ENCODE measurements at places on chromosomes 7 and 10.

DNA sequence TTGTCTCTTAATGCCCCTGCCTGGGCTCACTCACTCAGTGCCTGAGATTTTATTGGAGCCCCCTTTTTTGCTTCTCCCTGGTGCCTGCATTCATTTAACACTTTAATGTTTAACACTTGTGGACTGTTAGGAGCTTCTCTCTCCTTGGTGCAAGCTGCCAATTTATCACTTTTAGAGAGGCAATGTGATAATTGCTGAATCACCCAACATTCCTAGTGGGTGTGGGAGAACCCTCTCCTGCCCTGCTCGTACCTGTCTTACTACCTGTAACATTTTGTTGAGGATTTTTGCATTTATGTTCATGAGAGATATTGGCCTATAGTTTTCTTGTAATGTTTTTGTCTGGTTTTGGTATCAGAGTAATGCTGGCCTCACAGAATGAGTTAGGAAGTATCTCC, 13.2 kb downstream of the STAM start:
- DNase-seq, result no peak

- DNase-seq, result no peak
Observed at GRCh38 chr10:95579835-95580535, 18.8 kb upstream of the SORBS1 start.

DNA sequence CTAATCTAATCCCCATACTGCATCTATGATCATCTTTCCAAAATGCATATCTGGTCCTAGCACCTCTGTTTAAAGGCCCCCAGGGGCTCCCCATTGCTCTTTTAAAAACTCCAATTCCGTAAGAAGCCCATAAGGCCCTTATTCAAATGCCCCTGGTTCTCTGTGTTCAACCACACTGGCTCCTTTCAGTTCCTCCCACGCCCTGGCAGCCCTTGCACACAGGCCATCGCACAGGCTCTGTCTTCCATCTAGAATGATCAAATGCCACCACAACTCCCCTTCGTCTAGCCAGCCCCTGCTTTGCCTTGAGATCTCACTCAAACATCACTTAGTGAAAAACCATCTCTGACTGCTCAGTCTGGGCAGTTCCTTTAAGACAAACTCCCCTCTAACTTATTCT, 112.9 kb upstream of the LYZL2 start:
- no peak for DNase-seq

- DNase-seq, result peak; percentile 23
Observed at GRCh38 chr10:96743988-96744585, 23.8 kb upstream of the PIK3AP1 start.

- no peak for DNase-seq
Observed at GRCh38 chr10:16195178-16195769, 241.5 kb upstream of the PTER start.

DNA sequence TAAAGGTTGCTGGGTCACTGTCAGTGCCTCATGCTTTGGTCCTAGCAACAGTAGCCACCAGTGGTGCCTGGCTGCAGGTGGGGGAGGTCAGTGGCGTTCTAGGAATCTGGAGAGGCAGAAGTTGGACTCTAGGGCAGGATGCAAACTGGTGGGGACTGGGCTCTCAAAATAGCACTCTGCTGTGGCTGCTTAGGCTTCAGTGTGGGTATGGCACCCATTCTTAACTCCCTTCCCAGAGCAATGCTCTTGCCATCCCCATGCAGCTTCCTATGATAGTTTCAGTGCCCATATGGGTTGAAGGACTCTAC, 330.8 kb downstream of the PCDH15 start:
- no peak for DNase-seq

DNA sequence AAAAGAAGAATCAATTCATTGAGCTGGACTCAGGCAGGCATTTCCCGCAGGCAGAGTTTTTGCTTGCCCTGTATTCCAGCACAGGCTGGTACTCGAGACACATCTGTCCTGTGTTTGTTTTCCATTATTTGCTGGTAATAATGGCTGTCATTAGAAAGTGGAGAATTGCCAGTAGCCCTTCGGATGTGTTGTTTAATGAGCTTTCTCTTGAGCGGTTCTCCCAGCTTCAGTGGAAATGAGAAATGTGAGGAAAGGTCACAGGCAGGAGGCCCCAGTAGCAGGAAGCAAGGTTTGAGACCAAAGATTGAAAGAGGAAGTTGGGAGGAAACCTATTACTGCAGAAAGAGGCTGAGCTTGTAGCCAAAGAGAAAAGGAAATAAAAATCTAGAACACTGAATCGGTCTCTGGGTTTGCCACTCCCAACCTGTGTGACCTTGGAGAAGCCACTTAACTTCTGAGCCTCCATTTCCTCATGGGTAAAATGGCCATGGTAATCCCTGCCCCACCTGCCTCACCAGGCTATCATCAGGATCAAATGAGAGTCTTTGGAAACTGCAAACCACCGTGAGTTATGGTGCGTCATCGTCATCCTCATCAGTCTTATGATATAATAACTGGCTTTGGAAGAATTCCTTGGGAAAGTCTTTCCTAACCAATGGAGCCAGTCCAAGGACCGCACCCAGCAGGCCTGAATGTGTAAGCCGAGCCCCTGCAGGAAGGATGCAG, 67.7 kb downstream of the TACR2 start:
- DNase-seq, result peak; percentile 58

DNA sequence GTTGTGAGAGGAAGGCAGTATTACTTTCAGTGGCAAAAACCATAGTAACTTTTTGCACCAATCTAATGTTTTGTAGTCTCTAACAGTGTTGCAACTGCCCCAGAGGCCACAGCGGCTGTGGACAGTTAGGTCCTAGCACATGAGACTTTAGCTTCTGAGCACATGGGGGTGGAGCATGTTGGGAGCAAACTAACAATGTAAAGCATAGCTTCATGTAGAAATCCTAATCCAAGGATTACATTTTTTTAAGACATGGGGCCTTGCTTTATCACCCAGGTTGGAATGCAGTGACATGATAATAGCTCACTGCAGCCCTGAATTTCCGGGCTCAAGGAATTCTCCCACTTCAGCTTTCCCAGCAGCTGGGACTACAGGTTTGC, 49.0 kb downstream of the LAMB1 start:
- DNase-seq, result no peak

DNA sequence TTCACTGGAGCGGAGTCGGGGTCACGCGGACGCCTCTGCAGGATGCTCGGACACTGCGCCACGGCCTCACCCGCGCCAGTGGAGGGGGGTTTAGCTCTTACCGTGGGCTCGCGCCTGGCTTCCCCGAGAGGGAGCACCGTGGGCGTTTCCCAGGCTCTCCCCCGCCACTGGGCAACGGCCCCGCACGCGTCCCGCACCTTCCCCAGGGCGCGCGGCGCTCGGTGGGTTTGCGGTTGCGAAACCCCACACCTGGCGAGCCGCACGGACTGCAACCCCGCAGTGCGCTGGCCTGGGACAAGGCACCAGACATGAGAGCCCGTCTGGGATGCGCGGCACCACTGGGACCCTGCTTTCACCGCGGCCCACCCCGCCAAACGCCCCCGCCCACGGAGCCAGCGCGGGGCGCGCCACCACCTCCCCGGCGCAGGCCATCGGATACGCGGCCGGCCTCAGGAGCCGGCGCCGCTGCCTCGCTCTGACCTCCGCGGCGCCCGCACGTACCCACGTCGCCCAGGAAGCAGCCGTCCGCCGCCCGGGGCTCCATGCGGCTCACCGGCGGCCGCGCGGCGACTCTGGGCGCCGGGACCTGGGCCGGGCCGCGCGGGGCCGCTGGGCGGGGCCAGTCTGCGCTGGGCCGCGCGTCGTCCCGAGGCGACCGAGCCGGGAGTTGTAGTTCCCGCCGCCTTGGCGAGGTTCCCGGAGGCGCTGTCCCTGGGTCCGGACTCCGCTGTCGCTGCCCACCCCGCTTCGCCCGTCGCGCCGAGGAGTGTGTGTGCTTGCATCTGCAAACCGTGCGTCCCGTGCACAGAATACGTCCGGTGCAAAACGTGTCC, at the start of gene ASB13:
ASB13 (minus strand) TSS at position 588 of the 833 bp plus-strand sequence; CDS start at position 544, 44 bp downstream.
- DNase-seq, result peak; percentile 26

- DNase-seq, result no peak
Observed at GRCh38 chr7:71264005-71264404, 132.1 kb downstream of the GALNT17 start.

DNA sequence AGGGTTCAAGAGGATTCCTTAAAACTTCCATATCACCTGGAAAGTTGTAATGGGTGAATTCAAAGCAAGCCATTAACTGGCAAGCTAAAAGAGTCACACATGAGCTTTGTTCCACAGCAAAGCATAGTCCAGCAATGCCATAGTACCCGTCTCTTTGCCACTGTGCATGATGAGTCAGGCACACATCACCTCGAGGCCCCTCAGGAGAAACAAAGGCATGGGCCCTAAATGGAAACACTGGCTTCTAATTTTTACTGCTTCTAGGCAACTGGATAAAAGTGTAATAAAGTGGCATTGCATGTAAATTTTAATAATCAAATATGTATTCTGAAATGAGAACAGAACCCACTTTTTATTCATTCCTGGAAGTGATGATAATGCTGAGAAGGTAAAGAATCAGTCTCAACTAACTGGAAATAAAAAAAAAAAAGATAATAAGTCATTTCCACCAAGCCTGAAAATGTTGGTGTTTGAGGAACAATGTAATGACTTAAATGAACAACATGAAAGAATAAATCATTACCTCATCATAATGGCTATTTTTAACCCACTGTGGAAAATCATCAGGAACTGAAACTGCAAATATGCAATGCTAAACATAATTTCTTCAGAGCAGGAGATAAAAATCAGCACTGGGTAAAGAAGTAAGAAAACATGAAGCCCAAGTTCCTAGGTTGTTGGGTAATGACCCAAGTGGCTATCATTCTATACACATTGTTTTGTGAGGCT, 104.9 kb downstream of the CDK6 start:
- no peak for DNase-seq

- DNase-seq, result no peak
Observed at GRCh38 chr10:122955892-122956291, 1.9 kb upstream of the C10orf88 start.

DNA sequence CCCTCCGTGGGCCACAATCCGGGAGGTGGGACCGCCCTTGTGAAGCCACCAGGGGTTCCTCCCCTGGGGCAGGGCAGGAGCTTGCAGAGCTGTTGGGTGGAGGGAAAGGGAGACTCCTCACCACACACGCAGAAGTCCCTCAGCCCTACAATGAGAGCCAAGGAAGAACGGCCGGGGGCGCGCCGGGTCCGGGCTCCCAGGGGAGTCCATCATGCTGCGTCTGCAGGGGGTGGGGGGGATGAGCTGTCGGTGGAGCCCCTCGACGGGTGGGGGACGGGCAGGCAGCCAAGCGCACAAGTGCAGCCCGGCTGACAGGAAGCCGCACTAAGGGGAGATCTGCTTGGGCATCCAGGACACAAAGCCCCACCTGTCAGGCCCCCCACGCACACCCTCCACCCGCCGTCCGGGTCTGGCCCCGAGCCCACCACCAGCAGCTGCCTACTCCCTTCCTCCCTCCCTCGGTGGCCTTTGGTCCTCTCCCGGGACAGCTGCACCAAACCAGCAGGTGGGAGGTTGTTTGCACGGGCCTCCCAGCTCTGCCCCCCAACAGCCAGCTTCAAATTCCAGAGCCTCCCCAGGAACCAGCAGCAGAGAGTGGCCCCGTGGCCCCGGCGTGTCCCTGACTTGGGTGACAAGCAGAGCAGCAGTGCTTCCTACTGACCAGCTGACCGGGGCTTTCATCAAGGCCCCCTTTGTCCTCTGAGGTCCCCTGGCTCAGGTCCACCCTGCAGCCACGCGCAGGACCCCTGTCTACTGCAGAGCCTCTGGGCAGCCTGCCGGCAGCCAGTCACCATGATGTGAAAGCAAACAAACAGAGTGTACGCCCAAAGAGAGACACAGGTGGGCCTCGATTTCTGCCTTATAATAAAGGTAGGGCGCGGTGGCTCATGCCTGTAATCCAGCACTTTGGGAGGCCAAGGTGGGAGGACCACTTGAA, 50.3 kb downstream of the HIP1 start:
- DNase-seq, result no peak

DNA sequence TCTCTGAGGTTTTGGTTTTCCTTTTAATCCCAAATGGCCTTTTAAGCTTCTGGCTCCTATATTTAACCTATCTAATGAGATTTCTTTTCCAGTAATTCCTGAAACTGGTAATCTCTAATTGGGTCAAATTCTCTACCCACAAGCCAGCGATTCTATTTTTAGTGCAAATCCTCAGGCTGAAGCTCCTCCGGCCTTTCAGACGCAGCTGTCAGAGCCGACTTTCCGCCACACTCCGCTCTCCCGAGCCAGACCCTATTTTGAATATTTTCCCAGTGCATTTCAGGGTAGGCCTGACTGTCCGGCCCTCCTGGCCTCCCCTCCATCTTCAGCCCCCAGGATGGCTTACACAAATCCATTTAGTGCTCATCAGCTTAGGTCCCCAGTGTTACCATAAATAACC, 9.7 kb upstream of the ADCY1 start:
- no peak for DNase-seq

DNA sequence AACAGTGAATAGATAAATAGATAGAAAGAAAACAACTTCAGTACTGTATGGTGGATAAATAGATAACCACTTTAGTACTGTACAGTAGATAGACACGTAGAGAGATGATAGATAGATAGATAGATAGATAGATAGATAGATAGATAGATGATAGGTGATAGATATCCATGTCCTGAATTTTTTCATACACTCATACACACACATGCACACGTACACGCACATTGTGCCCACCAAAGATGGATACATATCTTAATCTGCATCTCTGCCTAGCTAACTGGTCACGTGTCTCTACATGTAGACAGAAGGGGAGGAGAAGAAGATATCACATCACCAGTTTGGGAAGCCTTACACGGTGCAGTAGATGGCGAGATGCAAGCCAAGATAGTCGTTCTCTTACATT, 99.2 kb downstream of the ARID5B start:
- no peak for DNase-seq

- no peak for DNase-seq
Observed at GRCh38 chr10:35276889-35277288, 59.4 kb upstream of the CCNY start.

DNA sequence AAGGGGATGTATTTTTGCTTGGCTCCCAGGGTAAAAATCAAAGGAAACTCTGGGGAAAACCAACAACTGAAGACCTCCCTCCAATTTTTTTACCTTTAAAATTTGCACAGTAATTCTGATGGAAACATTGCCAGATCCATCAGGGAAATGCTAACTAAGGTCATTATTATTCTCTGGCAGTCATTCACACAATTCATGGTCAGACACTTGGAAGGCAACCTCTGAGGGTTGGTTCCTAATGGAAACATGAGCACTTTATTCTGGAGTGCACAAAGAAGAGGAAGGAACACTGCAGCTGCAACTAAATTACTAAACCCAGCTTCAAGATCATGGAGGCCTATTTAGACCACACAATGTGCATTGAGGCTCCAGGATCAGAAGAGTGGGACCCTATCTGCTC, 34.2 kb downstream of the SRI start:
- DNase-seq, result no peak

DNA sequence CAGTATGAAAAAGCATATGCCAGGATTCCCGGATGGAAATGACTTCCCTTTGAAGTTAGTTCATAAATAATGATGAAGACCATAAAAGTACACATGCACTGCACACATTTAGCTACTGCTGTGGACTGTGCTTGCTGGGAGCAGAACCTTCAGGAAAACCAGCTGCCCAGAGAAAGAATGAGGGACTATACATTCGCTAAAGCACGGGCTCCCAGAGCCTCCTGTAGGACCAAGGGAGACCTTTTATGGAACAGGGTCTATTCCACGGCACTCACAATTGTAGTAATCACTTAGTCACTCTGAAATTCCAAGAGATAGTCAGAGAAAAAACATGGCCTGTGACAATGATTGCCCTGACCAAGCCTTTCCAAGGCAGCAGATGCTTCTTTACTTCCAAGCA, 24.1 kb downstream of the SORCS3 start:
- DNase-seq, result no peak

- DNase-seq, result no peak
Observed at GRCh38 chr7:143222782-143223181, 945 bp downstream of the TAS2R40 start.

GRCh38 chr10:116026725-116027124, 246.3 kb downstream of the GFRA1 start:
- DNase-seq, result no peak
